A375 (cell line): ENCODE measurements at places on chromosomes 16 and 17. TPM values are rescaled to one million over a fixed set of nuclear protein-coding genes. Genes with fewer than 3 reads are reported as not detected.

Gene KIF1C
- 39.6 and 46.3 TPM in 2 replicates for total RNA-seq

Gene TRIM65
- total RNA-seq: 28.4 and 29.8 TPM in 2 replicates

Gene ODAD4
- 7.9 and 9.4 TPM in 2 replicates for total RNA-seq

Gene MT1A
- total RNA-seq: not detected in 2 replicates

Gene SEZ6L2
- total RNA-seq: 19.9 and 22.6 TPM in 2 replicates
